ENCODE measurements at places on chromosomes 5 and 9.

DNA sequence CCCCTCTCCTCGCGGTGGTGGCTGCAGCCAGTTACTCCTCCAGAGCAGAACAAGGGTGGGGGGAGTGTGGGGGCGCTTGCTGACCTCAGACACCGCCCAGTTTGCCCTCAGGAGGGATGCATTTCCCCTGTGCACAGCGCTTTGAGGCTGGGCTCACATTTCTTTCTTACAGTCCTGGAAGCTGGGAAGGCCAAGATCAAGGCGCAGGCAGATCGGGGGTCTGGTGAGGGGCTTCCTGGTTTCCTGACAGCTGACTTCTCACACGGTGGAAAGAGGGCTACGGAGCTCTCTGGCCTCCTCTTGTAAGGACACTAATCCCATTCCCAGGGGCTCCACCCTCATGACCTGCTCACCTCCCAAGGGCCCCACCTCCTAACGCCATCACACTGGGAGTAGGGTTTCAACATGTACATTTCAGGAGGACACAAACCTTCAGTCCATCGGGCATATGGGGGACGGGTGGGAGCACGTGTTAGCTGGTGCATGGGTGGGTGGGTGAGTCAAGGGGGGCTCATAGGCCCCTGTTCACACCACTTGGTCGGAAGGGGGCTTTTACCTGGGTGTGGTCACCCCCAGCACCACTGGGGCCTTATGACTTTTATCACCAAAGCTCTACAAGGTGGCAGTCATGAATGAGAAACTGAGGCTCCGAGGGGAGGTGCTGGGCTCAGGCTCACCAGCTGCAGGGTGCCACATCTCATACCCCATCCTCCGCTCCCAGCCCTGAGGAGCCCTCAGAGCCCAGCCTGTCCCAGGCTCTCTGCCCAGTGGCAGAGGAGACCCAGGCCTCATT lies 7.7 kb upstream of the SCGB3A1 start:
- DNase-seq, result no peak

DNA sequence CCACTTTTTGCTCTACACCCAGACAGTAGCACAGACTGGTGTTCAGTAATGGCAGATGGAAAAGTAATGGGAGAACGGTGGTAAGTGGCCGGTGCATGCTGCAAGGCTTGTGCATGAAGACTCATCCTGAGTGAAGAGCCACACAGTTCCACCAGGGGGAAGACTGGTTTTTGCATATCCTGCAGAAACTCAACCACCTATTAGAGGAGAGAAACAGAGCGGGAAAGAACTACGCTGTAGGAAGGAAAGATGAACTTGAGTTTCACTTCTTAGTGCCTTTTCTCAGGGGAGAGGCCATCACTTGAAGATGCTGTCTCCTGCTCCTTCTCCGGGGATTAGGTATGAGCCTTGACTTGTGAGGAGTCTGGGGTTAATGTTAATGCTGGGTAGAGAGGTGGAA lies 9.4 kb upstream of the PRSS3 start:
- DNase-seq, result no peak

GRCh38 chr5:10222326-10222725 lies 27.4 kb downstream of the ATPSCKMT start:
- no peak for DNase-seq

- DNase-seq, result no peak
Measured at GRCh38 chr9:6942406-6942805, 184.6 kb downstream of the KDM4C start.

- DNase-seq, result no peak
Measured at GRCh38 chr9:111195766-111196165, 134.3 kb downstream of the OR2K2 start.

- no peak for DNase-seq
Measured at GRCh38 chr9:37669232-37669631, 18.5 kb downstream of the FRMPD1 start.

GRCh38 chr9:77697238-77697984 lies 49.3 kb upstream of the GNA14 start:
- DNase-seq, result no peak

- DNase-seq, result no peak
Measured at GRCh38 chr9:102445906-102446305, 549.2 kb upstream of the CYLC2 start.

- no peak for DNase-seq
Measured at GRCh38 chr5:15266229-15266628, 233.8 kb upstream of the FBXL7 start.

DNA sequence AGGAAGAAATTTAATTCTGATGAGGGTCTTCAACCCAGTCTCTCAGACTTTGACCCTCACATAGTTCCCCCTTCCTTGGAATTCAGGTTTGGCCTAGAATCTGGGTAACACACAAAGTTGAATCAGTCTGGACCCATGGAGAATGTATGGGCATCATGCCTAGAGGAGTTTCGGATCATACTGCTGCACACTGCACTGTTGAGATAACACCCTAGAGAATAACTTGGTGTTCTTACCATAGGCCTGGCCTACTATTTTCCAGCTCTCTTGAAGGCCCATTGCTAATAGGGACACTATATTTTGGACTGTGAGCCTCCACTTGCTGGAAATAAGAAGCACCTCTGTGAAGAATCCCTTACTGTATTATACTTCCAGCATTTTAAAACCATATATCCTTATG lies 413.5 kb downstream of the PLK2 start:
- DNase-seq, result no peak

DNA sequence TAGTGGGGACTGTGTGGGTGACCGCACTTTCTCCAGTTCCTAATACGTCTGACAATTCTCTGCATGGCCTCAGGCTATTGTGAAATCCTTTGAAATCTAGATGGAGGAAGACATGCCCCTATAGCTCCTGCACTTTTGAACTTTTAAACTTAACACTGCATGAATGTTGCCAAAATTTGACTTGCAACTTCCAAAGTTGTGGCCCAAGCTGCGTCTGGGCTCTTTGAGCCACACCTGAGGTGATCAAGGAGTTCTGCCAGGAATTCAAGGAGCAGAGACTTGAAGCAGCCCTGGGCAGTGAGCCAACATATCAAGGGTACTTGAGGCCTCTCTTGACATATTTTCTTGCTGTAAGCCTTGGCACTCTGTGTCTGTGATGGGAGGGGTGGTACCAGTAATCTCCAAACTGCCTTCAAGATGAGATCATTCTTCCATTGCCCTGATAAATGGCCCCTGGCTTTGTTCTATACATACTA lies 1336.1 kb upstream of the CDH9 start:
- no peak for DNase-seq

DNA sequence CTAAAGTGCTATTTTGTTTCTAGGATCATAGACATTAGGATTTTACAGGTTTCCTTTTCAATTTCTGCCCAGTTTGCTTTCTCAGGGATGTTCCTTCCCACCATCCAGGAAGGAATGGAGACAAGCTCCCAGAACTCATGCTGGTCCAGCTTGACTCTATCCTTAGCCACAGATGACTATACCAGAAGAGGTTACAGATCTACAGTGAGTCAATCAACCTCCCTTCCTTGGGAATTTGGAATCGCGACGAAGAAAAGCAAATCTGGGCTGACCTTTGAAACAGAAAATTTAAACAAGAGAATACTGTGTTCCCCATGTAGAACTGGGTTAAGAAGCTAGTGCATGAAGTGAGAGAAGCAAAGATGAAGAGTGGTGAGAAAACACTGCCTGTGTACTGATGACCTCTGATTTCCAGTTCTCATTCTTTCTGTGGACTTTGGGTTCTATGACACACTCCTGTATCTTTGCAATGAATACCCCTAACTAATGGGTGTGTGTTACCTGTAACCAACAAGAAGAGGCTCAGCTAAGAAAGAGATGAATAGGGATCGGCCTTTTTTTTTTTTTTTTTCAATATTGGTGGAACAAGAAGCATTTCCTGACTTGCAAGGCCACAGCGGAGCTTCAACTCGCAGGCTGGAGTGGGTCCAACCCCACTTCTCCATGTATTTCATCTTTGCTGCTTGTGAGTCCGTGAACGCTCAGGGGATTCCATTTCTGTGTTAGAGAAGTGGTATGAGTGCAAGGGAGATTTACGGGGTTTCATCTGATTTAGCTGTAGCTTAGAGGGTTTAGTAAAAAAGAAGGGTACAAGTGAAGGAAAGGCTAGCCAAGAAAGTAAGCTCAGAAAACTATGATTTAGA lies 563.9 kb upstream of the CLINT1 start:
- no peak for DNase-seq

DNA sequence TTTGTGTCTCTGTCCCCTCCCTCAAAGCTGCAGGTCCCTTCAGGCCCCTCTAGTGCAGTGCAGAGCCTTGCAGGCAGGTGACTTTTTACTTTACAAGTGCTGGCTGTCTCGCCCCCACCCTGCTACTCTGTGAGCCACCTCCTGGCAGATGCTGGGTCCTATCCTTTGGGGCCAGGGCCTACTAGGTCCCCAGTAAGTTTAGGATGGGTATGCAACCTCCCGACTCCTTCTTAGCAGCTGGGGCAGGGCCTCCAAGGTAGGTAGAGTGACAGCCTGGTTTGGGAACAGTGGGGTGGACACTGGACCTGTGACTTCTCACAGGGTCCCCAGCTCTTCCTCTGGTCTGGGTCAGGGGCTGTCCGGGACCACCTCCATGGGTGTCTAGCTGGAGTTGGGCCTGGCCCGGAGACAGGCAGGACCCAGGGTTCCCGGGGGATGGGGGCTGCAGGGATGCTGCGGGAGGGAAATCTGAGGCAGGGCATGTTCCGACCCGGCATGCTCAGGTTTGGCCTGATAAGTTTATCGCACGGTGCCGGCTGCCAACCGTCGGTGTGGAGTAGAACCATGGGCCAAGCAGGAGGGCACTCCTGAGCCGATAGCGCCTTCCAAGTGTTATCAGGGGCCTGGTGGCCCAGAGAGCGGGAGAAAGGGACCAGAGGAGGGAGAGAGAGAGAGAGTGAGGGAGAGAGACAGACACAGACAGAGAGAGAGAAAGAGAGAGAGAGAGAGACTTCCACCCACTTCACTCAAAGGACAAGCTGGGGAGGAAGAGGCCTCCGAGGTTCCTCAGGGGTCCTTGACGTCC lies 20.5 kb downstream of the GFI1B start:
- no peak for DNase-seq

- DNase-seq, result no peak
Measured at GRCh38 chr9:127944586-127945218, 7.0 kb upstream of the DPM2 start.

DNA sequence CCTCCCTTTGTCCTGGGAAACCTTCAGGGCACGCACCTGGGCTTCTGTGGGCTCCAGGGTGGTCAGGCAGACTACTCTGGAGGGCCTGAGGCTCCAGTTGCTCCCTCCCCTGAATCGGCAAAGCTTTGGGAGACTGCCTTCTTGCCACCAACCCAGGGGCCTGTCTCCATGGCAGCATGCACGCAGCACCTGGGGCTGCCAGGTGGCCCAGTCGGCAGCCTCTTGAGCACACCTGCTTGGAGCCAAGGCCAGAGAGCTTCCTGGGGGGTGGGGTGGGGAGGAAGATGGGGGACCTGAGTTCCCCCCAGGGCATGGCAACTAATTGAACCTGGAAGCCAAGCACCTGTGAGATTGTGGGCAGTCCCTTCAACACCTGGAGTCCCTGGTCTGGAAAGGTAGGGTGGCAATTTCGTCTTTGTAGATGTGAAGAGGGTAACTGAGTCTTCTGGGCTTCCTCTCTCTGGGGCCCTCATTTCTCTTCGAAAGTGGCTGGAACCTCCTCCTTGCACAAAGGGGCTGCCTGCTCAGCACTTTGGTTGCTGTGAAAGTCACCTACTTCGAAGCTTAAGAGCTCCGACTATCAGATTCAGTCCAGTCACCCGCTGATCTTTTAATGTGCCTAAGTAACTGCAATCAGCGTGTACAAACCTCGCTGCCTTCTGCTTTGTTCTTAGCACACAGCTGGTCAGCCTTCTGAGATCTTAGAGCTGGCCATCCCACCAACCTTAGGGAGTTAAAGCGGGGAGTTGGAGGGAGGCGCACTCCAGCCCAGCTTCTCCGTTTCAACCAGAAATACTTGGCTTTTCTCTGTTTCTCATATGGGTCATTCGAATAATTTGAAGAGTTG lies 4.0 kb downstream of the RNF183 start:
- DNase-seq, result no peak

DNA sequence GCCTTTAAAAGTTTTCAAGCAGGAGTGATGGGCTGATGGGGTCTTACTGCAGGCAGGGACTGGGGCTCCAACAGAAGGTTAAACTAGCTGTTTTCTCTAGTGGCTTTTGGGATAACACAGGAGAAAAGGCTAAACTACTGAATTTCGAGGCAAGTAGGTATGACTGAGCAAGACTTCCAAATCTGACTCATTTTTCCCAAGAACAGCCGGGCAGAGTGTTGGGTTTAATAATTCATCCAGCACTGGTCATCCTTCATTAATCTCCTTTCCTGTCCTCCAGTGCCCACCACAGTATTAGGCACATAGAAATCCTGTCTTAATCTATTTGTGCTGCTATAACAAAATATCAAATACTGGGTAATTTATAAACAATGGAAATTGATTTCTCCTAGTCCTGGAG lies 20.5 kb downstream of the MSX2 start:
- DNase-seq, result no peak

DNA sequence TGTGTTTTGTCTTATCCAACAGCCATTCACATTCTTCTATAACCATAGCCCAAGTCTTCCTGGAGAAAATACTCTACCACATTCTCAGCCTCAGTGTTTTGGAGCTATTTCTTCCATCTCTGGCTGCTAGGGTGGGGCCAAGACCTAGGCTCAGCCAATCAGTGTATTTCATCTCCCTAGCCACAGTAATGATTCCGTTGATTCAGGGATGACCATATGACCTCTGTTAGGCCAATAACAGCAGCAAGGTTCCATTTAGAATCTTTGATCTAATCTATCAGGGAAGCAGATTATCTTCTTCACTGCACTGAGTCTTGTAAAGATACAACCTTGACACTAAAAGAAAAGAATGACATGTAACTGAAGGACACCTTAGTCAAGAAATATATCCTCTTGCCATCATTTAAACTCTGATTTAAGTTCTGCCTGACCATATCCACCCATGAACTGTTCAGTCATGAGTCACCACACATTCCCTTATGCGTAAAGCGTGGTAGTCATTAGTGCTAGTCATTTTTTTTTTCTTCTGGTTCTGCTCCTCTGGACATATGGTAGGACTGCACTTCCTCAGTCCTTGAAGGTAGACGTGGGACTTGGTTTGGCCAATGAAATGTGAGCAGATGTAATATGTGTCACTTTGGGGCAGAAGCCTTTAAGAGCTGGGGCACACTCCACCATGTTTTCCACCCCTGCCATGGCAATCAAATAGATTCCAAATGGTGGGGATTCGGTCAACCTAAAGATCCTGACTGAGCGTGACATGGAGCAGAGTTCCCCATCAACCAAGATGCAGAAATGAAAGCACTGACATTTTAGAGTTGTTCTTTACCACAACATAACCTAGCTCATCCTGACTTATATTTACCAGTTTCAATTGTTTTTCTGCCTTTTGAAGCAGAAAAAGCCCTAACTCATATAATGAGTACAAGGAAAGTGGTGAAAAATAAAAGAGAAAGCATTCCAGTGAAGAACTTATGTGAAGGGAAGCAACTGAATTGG lies 12.7 kb upstream of the PRELID2 start:
- no peak for DNase-seq

Measured in esophagus squamous epithelium (tissue), 5 donors.